ENCODE measurements at places on chromosomes 6 and 20. TPM values are rescaled to one million over a fixed set of nuclear protein-coding genes. Genes with fewer than 3 reads are reported as not detected.

RAET1L gene
- not detected for total RNA-seq

ADGRB3 gene
- not detected for total RNA-seq

NRN1 gene
- total RNA-seq = 28.7 TPM

ABCF1 gene
- total RNA-seq = 29.3 TPM

RGL2 gene
- 52.5 TPM for total RNA-seq

IL17F gene
- not detected for total RNA-seq

BFSP1 gene
- 2.1 TPM for total RNA-seq

FAM209A gene
- total RNA-seq = not detected

C2 gene
- total RNA-seq = not detected

TGM2 gene
- 265 TPM for total RNA-seq

SLC22A3 gene
- not detected for total RNA-seq

C20orf144 gene
- total RNA-seq = not detected

SIM1 gene
- not detected for total RNA-seq

DYNLRB1 gene
- 86.3 TPM for total RNA-seq

SPATA2 gene
- 0.65 TPM for total RNA-seq

PNPLA1 gene
- total RNA-seq = not detected
